Posterior cingulate gyrus (tissue), 11 donors: ENCODE measurements at places on chromosomes 3 and 15.

- no peak for DNase-seq
Measured at GRCh38 chr15:71386448-71387236, 271.4 kb downstream of the THSD4 start.

DNA sequence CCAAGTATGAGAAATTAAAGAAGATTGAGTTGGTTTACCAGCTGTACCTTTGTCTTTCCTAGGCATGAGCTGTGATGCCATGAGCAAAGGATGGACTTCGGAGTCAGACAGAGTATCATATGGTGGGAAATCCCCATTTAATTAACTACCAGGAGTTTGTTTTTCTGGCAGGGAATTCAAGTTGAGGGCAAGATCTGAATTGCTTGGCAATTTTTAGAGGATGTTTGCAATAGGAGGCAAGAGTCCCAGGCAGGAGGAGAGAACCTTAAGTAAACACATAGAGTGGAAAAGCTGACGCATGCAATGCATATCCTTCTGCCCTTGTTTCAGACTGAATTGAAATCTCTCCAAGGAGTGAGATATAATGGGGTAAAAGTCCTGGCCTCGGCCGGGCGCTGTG is 569.7 kb upstream of the MDFIC2 start:
- no peak for DNase-seq

DNA sequence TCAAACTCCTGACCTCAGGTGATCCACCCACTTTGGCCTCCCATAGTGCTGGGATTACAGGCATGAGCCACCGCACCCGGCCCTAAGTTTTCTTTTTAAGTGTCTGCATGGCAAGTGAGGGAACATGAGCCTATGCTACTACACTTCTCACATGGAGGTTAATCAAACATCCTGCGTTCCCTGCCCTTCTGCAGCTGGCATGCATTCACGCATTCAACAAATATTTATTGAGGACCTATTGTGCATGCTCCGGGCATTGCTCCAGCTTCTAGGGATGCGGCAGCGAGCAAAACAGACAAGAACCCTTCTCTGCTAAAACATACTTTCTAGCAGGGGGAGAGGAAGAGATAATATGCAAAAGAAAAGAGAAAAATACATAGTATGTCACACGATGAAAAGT is 42.6 kb upstream of the ACKR4 start:
- DNase-seq: no peak

DNA sequence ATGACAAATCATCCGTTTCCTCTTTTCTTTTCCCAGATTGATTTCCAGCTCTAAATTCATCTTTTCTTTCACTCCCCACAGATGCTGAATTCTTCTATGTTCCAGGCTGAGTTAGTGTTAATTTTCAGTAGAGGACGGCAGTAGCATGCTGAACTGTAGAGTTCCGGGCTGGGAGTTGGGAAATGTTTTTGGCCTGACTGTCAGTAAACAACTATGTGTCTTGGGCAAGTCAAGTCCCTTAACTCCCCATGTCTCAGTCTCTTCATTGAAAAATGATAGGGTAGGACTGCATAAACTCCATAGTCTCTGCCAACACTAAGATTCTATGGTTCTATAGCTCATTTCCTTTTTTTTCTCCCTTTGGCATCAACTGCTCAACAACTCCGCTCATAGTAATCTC is 333.9 kb downstream of the TIGIT start:
- DNase-seq: no peak

GRCh38 chr3:184836090-184836822 is 24.3 kb downstream of the VPS8 start:
- DNase-seq: no peak

DNA sequence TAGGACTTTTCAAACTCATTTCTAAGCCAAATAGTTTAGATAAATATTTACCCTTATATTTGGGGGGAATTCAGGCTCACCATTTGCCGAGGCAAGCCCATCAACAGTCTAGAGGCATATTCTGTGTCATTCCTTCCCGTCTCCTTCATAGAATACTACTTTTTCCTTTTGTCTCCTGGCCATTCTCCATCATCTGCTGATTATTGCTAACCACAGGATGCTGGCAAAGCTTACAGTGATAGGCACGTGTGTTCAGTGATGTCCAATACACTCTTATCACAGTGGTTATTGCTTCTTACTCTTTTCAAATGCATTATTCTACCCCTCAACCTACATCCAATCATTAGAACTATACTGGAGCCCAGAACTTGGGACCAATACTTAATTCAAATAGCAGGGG is 130.6 kb upstream of the ZBED2 start:
- DNase-seq: no peak

GRCh38 chr15:91941871-91942658 is 88.6 kb downstream of the SLCO3A1 start:
- DNase-seq: no peak

- DNase-seq: no peak
Measured at GRCh38 chr3:14258906-14259904, 80.6 kb downstream of the LSM3 start.

GRCh38 chr3:194756460-194756779 is 70.7 kb downstream of the FAM43A start:
- no peak for DNase-seq

DNA sequence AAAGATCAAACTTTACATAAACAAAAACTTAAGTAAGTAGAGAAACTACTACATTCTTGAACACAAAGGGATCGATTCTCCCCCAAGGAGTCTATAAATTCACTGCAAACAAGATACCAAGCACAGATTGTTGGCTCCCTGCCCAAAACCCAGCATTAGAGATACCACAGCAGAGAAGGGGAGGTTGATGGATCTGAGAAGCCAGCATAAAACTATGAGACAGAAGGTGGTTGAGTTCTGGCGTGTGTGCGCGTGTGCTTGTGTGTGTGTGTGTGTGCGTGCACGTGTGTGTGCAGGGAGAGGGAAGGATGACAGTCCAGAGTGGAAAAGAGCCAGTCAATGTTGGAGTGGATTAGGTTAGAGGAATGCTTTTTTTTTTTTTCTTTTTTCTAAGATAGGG is 143.2 kb upstream of the PRR20G start:
- no peak for DNase-seq

- DNase-seq: no peak
Measured at GRCh38 chr3:140438736-140439470, 239.0 kb upstream of the TRIM42 start.

GRCh38 chr3:169356284-169356955 is 307.1 kb downstream of the MECOM start:
- DNase-seq: no peak

DNA sequence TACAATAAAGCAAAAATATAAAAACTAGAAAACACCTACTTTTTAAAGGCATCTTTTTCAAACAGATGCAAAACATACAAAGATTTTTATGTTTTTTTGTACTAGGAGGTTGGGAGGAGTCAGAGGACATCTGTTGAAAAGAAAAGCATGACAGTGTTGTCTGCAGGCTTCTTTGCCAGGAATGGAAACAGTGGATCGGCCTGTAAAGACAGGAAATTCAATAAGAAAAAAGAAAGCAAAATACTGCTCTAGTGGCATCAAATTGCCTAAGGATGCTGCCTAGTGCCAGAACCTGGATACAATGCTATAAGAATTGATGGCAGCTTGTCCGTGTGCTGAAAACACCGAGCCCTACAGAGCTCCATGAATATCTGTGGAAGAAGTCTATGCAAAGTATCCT is 69.9 kb downstream of the TBC1D5 start:
- no peak for DNase-seq

DNA sequence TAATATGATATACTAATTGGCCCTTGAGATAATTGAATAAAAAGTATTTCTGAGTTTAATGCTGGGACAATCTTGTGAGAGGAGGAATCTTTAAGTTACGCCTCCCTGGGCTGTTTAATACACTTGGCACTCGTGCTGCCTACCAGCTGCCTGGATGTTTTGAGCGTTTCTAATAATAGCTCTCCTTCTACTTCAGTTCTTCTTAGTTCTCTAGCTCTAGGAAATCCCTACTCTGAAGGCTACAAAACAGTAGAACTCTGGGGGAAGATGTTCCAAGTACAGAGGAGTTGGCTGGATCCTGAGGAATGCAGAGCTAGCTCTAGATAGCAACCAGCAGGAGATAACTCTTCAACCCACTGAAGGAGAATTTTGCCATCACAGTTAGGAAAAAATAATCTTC is 3.5 kb downstream of the NAALADL2 start:
- DNase-seq: no peak

DNA sequence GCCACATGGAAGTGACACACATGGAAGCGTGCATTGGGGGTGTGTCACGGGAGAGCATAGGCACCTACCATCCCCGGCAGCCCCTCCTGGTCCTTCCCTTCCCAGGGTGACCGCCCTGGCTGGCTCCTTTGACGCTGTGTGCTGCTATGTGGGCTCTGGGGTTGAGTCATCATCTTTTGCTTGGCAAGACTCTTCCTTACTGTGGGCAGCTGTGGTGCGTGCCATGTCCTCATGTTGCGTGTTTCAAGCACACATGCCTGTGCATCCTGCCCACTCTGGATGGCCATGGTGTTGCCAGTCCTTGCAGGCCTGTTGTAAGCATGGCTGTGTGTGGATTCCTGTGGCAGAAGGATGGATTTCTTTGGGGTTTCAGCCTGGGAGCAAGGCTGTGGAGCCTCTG is 14.0 kb downstream of the PLXNA1 start:
- peak; percentile 65 for DNase-seq

DNA sequence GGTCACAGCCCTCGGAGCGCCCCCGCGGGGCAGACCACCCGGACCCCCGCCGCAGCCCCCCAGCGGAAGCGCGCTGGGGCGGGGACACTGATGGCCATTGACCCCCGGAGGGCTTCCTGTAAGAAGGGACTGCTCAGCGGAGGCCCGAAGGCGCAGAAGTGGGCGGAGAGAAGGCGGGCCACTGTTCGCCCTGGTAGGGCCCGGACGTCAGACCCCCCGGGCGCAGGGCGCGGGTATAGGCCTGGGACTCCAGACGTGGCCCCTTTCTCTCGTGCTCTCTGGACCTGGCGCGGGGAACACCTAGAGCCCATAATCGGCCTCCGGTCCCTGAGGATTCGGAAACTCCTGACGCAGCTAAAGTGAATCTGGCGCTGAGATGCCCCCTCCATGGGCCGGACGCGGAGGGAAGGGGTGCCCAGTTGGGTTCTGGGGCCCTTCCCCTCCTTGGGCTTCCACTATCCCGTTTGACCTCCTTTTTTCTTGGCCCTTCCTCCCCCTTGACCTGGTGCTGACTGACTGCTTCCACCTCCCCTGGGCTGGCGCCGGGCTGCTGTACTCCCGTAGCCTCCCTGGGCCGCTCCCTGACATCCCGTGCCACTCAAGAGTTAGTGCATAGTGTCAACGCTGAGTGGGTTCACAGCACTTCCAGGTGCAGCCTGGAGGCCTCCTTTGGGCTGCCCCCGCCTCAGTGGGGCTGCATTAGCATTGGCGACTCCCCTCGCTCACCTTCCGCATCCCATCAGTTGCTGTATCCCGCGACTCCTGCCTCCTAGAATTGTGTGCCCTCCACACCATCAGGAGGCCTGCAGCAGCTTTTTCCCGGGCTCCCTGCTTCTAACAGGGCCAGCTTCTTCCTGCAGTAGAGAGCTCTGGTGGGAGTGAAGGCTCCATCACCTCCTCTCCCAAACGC is 694 bp downstream of the ABTB1 start:
- peak; percentile 80 for DNase-seq

DNA sequence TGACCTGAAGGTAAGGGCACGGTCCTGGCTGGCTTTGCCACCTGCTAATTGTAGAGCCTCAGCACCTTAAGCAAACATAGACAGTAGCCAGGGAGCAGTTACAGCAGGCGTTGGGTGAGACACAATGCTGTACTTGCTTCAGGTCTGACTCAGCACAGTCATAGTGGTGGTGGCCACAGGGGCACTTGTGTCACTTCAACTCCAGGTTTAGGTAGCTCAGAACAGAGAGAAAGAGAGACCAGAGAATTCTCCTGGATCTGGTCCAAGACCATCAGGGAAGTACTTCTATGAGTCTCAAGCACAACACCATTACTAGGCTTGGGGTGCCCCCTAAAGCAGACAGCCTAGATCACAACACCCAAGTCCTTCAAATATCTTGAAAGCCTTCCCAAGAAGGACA is 204.4 kb downstream of the OTOL1 start:
- DNase-seq: no peak

DNA sequence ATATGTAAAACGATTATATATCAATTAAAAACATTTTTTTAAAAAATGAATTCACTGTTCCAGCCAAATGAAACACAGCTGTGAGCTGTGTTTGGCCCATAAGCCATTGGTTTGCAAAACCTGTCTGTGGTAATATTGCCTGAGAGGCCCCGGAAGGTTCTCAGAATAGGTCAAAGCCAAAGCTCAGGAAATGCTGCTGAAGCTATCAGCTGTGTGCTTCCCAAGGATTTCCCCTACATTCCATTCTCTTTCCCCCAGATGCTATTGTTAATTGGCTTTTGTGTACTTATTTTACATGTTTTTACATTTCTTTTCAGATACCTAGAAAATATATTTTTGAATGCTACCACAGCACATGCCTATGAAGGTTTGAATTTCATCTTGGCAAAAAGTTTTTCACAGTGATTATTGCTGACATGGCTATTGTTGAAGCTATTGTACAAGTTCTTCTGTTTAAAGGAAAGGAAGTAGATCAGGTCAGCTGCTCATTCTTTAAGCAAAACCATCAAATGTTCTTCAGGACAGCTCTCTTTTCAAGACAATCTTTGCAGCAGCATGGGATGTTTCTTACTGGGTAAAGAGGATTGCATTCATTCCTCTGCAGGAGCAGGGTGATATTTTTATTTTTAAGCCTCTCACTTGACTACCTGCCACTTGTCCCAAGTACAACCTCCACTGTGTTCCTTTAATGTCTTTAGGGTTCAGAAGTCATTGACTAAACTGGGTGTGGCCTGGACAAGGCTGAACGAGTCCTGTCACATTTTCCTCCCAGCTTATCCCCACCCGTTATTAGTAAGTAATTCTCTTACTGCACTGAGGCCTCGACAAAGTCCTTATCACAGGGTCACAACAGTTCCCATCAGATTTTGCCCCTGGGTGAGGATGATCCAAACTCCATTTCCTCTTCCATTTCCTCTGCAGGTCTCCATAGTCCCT is 26.3 kb upstream of the BNC1 start:
- DNase-seq: no peak

DNA sequence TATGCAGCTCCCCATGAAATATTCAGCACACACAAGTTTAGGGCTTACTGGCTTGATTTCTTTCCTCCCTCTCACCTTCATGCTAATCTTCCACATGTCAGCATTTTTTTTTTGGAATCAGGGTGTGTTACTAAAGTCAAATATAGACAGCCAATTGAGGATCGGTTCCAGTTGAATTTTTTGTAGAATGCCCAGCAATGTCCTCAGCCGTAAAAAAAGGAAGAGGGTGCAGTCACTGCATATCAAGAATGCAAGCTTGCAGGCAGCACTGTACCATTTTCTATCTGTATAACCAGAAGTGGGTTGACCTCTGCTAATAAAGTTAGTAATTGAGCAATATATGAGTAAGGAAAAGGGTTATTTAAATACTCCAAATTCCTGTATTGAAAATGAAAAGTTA is 51.4 kb upstream of the CHMP2B start:
- DNase-seq: no peak

DNA sequence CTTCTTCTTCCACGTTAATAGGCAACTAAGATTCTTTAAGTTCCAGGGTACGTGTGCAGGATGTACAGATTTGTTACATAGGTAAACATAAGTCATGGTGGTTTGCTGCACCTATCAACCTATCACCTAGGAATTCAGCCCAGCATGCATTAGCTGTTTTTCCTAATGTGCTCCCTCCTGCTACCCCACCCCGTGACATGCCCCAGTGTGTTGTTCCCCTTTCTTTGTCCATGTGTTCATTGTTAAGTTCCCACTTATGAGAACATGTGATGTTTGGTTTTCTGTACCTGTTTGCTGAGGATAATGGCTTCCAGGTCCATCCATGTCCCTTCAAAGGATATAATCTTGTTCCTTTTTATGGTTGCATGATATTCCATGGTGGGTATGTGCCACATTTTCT is 21.1 kb downstream of the GTF2A2 start:
- no peak for DNase-seq

- no peak for DNase-seq
Measured at GRCh38 chr3:70813311-70813710, 500.9 kb upstream of the MDFIC2 start.
